ENCODE measurements at places on chromosomes 16 and 17.

GRCh38 chr17:418421-418751, 65.8 kb upstream of the RPH3AL start:
- H3K27me3 ChIP-seq: no peaks in the 10 kb centered on the region
- no peak overlapping the region for H3K4me3 ChIP-seq
- DNase-seq: no peak
- H3K36me3 ChIP-seq: peaks cover 17% of the 10 kb centered on the region
- no peaks in the 10 kb centered on the region for H3K4me1 ChIP-seq

DNA sequence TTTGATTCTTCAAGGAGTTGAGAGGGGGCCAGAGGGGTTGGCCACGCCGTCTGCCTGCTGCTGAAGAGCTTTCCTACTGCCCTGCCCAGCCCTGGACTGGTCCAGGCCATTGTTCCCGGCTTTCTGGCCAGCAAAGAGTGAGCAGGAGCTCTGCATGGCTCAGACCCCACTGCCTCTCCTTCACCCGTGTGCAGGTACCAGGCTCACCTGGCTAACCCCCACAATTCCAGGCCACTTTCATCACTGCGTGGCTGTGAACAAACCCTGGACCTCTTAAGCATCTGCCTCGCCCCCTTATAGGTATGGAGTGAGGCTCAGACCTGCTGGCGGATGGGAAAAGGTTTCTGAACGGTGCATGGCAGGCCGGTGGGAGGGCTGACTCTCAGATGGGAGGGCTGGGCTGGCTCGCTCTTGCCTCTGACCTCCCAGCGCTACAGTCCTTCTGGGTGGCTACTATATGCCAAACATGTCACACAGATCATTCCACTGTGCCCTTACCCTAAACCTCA, 8.9 kb downstream of the ZNF319 start:
- no peak for DNase-seq
- H3K4me3 ChIP-seq: no peak overlapping the region
- H3K4me1 ChIP-seq: no peaks in the 10 kb centered on the region
- H3K36me3 ChIP-seq: no peaks in the 10 kb centered on the region
- H3K27ac ChIP-seq: no peak overlapping the region

- no peak overlapping the region for H3K4me3 ChIP-seq
- H3K36me3 ChIP-seq: no peaks in the 10 kb centered on the region
- H3K4me1 ChIP-seq: peaks cover 20% of the 10 kb centered on the region
- no peak for DNase-seq
- H3K27me3 ChIP-seq: no peaks in the 10 kb centered on the region
These were observed 3.5 kb upstream of the AGRP start for GRCh38 chr16:67486805-67487204.

GRCh38 chr17:81043725-81044427, 8.9 kb downstream of the BAIAP2 start:
- DNase-seq: no peak
- peaks cover 39% of the 10 kb centered on the region for H3K4me1 ChIP-seq
- H3K27ac ChIP-seq: peak overlapping the region; percentile 45
- H3K27me3 ChIP-seq: no peaks in the 10 kb centered on the region

- DNase-seq: no peak
- no peaks in the 10 kb centered on the region for H3K36me3 ChIP-seq
- no peaks in the 10 kb centered on the region for H3K27me3 ChIP-seq
- no peaks in the 10 kb centered on the region for H3K4me1 ChIP-seq
- H3K27ac ChIP-seq: no peak overlapping the region
These were observed 77.6 kb upstream of the CACNG3 start for GRCh38 chr16:24178496-24178895.

DNA sequence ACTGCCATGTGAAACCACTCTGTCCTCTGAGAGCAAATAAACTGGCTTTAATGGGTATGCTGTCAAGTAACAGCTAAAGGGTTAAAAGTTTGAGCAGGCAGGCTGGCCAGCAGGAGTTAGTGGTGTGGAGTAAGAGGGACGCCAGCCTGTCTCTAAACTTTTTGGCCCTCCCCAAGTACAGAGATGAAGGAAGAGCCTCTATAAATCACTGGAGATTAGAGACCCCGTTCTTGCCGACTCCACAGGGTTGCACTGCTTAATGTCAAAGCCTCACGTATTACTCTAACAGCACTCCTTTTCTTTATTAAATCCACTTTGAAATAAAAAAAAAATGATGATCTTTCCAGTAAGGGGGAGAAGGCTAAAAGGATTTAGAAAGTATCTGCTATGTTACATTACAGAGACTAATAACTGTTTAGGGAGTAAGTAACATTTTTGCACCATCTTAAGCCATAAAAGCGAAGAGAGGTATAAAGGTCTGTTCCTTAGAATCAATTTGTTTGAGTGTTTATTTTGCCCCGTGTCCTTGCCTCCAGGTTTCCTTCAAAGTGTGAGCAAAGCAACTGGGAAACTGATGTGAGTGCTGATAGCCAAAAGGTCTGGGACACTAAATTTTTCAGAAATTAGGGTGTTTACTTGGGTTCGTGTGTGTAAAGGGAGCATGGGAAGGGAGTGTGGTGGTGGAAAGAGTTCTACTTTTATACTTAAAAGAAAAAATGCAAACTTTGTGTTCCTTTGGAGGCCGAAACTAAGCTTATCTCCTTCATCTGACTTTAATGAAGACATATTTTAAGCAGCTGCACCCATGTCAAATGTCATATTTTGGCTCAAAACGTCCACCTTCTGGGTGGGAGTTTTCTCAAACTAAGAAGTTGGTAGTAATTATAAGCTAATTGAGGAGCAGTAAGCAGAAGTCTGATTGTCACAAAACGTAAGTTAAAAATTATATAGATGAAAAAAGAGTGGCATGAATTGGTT, 109.9 kb upstream of the TBX2 start:
- no peaks in the 10 kb centered on the region for H3K27me3 ChIP-seq
- H3K4me3 ChIP-seq: no peak overlapping the region
- DNase-seq: no peak
- no peak overlapping the region for H3K27ac ChIP-seq
- no peaks in the 10 kb centered on the region for H3K4me1 ChIP-seq

DNA sequence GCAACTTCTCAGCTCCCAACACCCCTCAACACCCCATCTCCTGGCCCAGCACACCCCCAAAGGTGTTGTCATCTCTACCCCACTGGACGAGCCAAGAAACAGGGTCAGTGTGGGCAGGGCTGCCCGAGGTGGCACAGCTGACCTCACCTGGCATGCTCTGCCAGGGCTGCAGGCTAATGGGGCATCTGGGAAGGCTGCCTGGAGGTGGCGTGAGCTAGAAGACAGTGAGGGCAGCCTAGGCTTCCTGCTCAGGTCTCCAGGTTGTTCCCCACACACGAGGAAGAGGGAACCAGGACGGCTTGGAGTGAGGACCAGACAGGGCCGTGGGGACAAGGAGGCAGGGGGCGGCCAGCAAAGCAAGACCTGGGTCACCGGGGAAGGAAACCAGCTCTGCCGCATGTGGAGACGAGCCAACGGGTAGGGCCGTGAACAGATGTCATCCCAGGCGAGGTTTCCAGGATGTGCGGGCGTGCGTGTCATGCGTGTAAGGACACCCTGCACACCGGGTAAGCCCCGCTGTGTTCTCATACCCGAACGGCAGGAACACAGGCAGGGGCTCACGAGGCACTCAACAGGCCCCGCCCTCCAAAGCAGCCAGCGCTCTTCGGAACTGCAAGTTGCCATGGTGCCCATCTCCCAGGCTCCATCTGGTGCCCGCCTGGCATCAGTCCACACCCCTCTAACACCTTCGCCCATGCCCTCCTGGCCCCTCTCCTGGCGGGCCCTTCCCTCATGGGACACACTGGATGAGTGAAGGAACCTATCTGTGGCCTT, 29.6 kb upstream of the PVALEF start:
- no peak for DNase-seq
- H3K36me3 ChIP-seq: no peaks in the 10 kb centered on the region
- H3K27me3 ChIP-seq: no peaks in the 10 kb centered on the region
- no peak overlapping the region for H3K4me3 ChIP-seq

DNA sequence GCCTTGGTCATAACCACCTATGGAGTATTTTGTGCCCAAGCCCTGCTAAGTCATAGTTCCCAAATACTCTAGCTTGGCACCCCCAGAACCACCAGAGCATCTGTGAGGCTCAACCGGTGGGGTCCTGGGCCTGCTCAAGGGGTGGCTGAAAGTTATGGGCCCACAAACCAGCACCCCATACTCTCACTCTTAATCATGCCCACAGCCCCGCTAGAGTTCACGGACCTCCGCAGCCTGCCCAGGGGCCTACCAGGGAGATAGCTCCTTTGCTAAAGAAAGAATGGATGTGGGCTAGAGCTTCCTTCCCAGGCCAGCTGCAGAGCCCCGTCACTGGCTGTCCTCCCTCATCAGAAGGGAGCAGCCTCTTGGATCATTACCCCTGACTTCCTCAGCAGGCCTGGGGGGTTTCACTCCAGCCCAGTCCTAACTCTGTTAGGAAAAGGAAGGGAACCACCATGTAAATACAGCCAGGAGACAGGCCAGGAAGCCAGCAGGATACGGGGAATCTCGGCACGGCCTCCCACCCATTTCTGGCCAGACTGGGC, 1.4 kb downstream of the GIT1 start:
- peak overlapping the region; percentile 95 for H3K27ac ChIP-seq
- peak overlapping the region; percentile 87 for H3K4me3 ChIP-seq
- no peaks in the 10 kb centered on the region for H3K36me3 ChIP-seq
- H3K4me1 ChIP-seq: peaks cover 90% of the 10 kb centered on the region

- H3K27me3 ChIP-seq: no peaks in the 10 kb centered on the region
- H3K4me1 ChIP-seq: peaks cover 23% of the 10 kb centered on the region
- DNase-seq: no peak
- H3K4me3 ChIP-seq: peak overlapping the region; percentile 79
- peak overlapping the region; percentile 90 for H3K27ac ChIP-seq
These were observed 845 bp upstream of the NAT9 start for GRCh38 chr17:74776990-74777389.

DNA sequence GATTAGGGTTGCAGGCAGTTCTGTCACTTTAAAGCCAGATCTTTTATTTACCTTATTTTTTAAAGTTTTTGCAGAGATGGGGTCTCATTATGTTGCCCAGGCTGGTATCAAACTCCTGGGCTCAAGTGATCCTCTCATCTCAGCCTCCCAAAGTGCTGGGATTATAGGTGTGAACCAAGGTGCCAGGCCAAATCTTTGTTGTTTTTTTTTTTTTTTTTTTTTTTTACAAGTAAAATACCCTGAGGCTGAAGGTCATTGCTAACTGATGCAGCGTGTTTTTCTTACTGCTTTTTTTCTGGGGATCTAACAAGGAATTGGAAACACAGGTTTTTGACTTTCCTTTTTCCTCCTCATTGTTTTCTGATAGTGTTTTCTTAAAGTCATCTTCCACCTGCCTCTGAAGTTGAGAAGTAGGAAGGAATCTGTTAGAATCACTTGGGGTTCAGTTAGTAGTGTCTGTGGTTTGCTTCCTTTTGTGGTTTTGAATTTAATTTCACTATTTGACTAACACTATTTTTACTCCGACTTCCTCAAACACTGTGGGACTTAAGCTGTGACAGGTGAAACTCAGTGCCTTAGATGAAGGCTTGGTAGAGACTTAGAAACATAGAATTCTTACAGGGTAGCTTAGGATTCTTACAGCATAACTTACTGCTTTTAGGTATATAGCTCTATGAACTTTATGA, 22.2 kb downstream of the CLTC start:
- H3K27me3 ChIP-seq: no peaks in the 10 kb centered on the region
- no peak for DNase-seq
- H3K36me3 ChIP-seq: peaks cover 22% of the 10 kb centered on the region
- H3K27ac ChIP-seq: no peak overlapping the region

DNA sequence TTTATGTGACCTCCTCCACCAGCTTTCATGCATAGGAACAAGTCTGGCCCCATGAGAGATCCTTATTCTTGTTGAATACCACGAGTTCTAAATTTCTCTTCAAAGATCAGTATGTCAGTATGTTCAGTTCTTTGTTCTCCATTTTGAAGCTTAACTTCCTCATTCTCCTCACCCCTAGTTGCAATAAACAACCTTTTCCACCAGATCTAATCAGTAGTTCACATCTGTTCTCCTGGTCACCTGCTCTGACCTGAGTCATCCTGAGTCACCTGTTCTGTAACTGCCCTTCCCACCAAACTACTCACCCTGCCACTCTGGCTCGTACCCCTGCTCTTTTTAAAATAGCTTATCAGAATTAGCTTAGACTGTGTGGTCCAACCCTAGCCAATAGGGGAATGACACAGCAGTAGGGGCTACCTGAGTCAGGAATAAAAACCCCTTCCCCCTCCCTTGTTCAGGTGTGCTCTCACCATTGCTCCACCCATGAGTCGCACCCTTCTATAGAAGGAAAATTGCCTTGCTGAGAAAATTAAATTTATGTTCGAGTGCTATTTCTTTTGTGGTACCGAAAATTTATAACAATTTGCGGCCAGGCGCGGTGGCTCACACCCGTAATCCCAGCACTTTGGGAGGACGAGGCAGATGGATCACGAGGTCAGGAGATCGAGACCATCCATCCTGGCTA, 94.6 kb downstream of the EMP2 start:
- no peaks in the 10 kb centered on the region for H3K36me3 ChIP-seq
- H3K27ac ChIP-seq: no peak overlapping the region
- H3K27me3 ChIP-seq: no peaks in the 10 kb centered on the region
- no peak overlapping the region for H3K4me3 ChIP-seq
- DNase-seq: no peak

DNA sequence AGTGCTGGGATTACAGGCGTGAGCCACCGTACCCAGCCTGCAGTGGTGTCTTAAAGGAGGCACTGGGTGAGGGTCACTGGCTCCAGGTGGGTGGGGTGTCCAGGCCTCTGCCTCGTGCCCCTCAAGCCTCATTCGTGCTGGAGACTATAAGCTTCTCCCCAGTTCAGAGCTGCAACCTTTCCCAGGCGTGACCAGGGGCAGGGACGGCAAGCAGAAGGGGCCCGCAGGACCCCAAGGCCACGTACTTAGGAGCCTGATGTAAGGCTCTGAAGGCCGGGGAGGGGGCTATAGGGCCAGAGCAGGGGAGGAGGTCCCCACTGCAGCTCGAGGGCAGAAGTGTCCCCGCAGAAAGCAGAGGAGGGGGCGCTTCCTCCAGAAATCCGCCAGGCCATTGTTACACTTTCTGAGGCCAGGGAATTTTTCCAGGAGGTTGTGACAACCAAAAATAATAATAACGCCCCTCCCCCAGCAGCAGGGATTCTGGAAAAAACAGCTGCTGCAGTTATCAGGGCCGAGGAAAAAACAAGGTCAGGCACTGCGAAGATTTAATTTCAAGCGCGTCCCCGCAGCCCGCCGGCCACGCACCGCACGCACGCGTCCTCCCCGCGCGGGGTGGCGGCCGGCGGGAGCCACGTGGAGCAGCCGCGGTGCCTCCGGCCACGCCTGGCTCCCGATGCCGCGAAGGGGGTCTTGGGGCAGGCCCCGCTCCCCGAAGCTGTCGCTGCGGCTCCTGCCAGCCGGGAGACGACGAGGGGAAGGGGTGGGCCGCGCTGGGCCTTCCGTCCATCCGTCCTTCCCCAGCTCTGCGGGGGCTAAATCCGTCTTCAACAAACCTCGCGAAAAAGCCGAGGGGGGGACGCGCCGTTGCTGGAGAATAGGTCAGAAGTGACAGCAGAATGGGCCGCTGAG, 45.8 kb upstream of the SLC38A10 start:
- H3K27ac ChIP-seq: peak overlapping the region; percentile 95
- no peaks in the 10 kb centered on the region for H3K27me3 ChIP-seq
- no peak for DNase-seq
- peak overlapping the region; percentile 37 for H3K4me3 ChIP-seq
- no peaks in the 10 kb centered on the region for H3K36me3 ChIP-seq

- no peaks in the 10 kb centered on the region for H3K27me3 ChIP-seq
- DNase-seq: peak; percentile 51
- no peak overlapping the region for H3K27ac ChIP-seq
- H3K4me1 ChIP-seq: peaks cover 7% of the 10 kb centered on the region
- no peaks in the 10 kb centered on the region for H3K36me3 ChIP-seq
These were observed 23.7 kb downstream of the HELZ start for GRCh38 chr17:67221062-67221998.

- peak overlapping the region; percentile 82 for H3K27ac ChIP-seq
- no peaks in the 10 kb centered on the region for H3K4me1 ChIP-seq
- peak overlapping the region; percentile 53 for H3K4me3 ChIP-seq
- H3K27me3 ChIP-seq: no peaks in the 10 kb centered on the region
These were observed 6.2 kb downstream of the UNKL start for GRCh38 chr16:1408171-1408837.
